ENCODE measurements at places on chromosomes 2 and 18. TPM values are rescaled to one million over a fixed set of nuclear protein-coding genes. Genes with fewer than 3 reads are reported as not detected.

GRCh38 chr2:238994432-238994831, 146.5 kb downstream of the TWIST2 start:
- no peak for DNase-seq

- no peak for DNase-seq
Observed at GRCh38 chr18:50162486-50163304, 32.3 kb downstream of the MYO5B start.

PIEZO2 gene
- not detected for total RNA-seq

GRCh38 chr2:33354981-33355380, 121.5 kb upstream of the RASGRP3 start:
- no peak for DNase-seq

- DNase-seq, result no peak
Observed at GRCh38 chr2:127128445-127128904, 21.5 kb upstream of the BIN1 start.

DNA sequence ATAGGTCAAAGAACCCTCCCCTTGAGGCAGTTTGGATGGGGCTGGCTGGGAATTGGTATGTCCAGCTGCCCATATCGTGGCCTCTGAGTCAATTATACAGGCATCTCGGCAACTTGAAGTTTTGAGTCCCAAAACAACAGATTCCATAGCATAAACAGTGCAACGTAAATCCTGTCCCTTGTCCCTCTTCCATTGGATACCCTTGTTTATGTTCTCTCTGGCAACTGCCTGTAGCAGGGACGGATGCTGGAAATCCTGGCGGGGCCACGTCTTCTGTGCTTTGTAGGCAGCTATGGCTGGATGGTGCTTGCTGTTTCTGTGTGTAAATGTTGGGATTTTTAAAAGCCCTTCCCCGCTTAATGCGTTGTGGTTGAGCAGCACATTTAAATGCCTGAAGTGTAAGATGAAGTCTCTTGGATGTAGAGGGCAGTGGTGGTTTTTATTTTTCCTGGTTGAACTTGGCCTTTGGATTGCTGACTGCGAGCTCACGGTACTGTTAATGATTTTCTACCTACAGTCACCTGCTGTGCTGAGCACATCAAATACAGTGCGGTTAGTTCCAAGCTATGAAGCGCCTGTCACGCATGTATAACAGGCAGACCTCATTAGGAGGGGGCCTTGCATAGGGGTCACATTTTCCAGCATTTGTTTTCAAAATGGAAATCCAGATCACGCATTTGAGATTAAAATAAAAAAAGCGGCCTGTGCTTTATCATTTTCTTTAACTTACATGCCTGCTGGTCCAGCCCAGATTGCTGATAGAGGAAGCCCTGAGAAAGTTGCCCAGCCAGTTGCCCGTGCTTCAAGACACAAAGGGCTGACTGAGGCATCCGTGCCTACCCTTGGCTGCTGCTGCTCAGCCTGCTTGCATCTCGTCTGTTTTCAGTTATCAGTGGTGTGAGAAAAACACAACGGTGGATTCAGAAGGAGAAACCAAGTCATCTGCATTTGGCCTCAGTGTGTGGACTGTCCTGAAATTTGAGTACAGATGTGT, 84.7 kb downstream of the NEDD4L start:
- DNase-seq, result no peak

GRCh38 chr2:44751754-44752479, 189.6 kb upstream of the SIX3 start:
- no peak for DNase-seq

DNA sequence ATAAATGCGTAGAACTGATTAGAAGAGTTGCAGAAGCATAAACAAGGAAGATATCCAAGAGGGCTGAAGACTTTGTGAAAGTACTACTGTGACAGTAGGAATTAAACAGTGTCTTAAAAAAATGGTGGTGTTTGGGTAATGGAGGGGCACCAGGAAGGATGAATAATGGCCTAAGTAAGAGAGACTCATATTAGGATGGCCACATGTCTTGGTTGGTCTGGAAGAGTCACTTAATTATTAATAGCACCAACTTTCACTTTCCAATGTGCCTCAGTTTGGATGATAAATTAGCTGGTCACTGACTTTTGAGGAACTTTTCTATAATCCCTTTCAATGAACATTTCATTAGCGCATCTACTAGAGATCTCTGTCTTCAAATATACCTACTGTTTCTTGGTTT, 372.2 kb downstream of the NYAP2 start:
- no peak for DNase-seq

- DNase-seq, result no peak
Observed at GRCh38 chr2:13662055-13662454, 945.3 kb downstream of the TRIB2 start.

DNA sequence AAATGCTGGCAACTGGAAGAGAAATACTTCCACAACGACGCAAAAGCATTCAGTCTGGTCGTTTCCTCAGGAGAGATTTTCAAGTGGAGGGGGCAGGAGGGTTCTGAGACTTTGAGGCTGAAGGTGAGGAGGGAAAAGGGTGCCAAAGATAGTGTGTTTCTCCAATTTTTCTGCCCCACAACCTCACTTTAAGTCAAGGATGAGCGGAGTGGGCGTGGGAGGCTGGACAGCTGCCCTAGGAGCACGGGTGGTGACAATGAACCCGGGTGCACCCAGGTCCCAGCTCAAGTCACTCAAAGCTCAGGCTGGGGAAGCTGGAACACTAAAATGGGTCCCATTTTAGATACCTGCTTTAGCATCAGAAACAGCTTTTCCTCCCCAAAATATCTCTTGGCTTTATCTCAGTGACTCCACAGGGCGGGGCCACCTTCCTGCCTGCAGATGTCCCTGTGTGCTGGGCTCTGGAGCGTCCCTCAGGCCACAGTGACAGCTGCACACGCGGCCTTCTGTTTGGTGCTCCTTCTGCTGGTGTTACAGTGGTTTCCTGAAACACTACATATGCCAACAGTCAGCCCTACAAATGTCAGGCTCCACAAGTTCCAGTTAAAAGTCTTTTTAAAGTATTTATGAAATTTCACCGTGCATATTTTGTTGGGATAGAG, 1.4 kb upstream of the MBP start:
- no peak for DNase-seq

CRYGB gene
- not detected for total RNA-seq

DNA sequence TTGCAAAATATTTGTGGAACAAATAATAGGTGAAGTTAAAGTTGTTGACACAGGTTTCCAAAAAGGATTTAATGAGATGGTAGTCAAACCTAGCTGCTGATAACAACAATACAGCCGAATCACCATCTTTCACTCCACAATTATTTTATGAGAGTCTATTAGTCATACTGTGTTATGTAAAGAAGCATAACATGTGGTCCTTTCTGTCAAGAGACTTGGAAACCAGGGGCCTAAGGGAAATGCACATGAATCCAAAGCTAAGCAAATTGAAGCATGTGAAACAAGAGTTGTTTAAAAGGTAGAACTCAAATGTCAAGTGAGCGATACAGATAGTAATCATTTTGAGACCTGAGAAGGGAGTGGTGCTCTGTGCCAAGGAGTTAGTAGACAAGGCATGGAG, 16.0 kb downstream of the CD28 start:
- no peak for DNase-seq

- DNase-seq, result no peak
Observed at GRCh38 chr2:186422226-186422625, 63.8 kb upstream of the ZC3H15 start.

- DNase-seq, result no peak
Observed at GRCh38 chr2:43538034-43538670, 57.7 kb downstream of the THADA start.

GRCh38 chr18:47323158-47323557, 71.7 kb upstream of the SKOR2 start:
- DNase-seq, result no peak

- no peak for DNase-seq
Observed at GRCh38 chr18:32383050-32383819, 87.4 kb downstream of the GAREM1 start.

- no peak for DNase-seq
Observed at GRCh38 chr2:66890166-66890742, 455.3 kb downstream of the MEIS1 start.

C2orf92 gene
- 17.2 TPM for total RNA-seq

DNA sequence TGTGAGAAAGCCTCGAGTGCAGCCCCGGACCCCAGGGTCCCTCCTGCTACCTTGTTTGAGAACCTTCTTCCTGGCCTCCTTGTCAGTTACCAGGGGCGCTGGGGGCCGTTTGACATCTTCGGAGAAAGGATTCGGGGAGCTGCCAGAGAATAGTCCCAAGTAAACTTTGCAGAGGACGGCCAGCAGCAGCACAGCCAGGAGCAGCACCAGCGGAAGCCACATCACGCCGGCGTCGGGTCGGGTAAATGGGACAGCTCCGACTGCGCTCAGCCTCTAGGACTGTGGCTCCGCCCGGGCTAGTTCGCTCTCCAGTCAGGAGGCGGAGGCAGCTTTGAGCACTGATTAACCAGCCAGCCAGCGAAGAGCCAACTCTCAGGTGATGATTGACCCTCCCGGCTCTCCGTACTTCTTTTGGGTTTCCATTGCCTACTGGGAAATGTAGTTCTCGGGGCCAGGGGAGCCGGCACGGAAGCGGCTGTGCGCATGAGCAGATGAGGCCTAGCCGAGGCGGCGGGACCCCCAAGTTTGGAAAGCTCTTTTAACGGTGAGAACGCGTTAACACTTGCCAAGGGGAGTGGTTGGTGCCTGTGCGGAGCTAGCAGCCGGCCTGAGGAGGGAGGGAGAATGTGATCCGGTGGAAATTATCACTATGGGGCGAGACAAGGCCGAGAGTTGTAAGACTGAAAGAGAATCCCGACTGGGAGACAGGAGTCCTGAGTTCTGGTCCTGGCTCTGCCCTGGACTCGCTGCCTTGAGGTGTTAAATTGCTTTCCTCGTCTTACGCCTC, at the start of the genes ELMOD3 and RETSAT:
Gene ELMOD3, plus strand, starts transcription at position 484 of the 787 bp plus-strand sequence. CDS start 2,430 bp downstream, outside the sequence.
Gene RETSAT, minus strand, starts transcription at position 243 of the 787 bp plus-strand sequence. Its CDS starts 21 bp downstream, at position 222.
- peak; percentile 97 for DNase-seq

- DNase-seq, result no peak
Observed at GRCh38 chr2:66547887-66548286, 113.0 kb downstream of the MEIS1 start.

- no peak for DNase-seq
Observed at GRCh38 chr2:128416806-128417205, 98.1 kb upstream of the HS6ST1 start.

DNA sequence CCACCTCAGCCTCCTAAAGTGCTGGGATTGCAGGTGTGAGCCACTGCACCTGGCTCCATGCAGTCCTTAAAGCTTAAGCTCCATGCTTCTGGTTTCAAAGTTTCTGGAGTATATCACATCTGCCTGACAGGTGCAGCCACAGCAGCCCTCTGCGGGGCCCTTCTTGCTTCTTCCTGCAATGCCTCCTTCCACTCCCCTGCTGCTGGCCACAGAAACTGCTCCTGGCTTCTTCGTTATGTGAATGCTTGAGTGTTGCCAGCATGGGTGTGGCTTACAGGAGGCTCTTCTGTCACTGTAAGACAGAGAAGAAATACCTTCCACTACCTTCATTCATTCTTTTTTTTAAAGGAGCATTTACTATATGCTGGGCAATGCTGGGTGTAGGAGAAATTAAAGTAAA, 10.1 kb upstream of the CCBE1 start:
- no peak for DNase-seq

ATG4B gene
- total RNA-seq, result 126 TPM

GRCh38 chr18:75034937-75035336, 174.0 kb downstream of the PTGR3 start:
- DNase-seq, result no peak

DNA sequence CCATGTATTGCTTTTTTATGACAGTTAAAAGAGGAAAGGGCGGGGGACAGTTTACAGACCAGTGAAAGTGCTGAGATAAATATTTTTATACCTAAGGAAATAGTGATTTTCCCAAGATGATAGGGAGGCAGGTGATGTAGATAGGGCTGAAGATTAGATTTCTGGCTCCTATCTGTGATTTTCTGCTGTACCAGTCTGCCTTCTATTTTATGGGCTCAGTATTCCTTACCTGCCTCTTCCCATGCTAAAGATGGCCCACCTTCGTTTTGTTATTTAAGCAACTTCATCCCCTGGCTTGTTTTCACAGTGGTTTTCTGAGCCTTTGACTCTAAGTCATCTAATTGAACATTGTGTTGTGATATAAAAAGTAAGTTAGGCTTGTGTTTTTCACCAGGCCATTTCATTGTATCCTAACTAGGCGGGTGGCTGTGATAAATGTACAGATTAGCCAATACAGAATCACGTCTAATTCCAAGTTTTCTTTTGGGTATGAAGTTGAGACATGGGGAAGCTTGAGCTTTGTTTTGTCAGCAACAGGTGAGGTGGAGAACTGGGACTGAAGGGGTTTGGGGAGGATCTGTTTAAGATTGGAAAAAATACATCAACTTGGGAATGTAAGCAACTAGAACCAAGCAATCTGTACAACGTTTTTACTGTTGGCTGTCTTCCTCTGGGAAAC, 5.2 kb downstream of the RPL37A start:
- no peak for DNase-seq
